ENCODE measurements at places on chromosomes 2 and 18.

- no peak for DNase-seq
These were observed 1.4 kb downstream of the LAMA1 start for GRCh38 chr18:7116001-7116730.

GRCh38 chr2:17543131-17543660 is 2.7 kb downstream of the VSNL1 start:
- no peak for DNase-seq

- DNase-seq = no peak
These were observed 38.7 kb downstream of the ATP9B start for GRCh38 chr18:79107886-79108285.

- DNase-seq = no peak
These were observed 2059.4 kb upstream of the CELF4 start for GRCh38 chr18:39624961-39625360.

GRCh38 chr2:200363279-200363678 is 56.8 kb downstream of the SPATS2L start:
- no peak for DNase-seq

- DNase-seq = no peak
These were observed 416.6 kb downstream of the TMX3 start for GRCh38 chr18:68298330-68298729.

DNA sequence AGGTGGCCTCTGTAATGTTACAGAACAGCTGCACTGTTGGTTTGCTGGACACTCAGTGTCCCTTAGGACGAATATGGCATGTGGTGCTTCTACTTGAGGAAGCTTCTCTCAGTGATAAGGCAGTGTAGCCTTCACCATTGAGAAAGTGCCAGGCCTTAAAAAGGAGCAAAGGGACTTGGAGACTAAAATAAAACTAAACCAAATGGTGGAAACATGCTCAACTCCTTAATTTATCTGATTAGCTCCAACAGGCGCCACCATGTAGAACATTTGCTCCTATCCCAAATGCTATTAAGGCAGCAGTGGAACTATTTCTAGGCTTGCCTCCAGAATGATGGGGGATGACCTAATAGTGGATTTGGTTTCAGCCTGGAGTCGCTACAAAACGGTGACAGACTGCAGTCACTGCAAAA is 77.5 kb upstream of the MYL1 start:
- DNase-seq = no peak

- no peak for DNase-seq
These were observed 1.5 kb upstream of the ZNF397 start for GRCh38 chr18:35239314-35239713.

DNA sequence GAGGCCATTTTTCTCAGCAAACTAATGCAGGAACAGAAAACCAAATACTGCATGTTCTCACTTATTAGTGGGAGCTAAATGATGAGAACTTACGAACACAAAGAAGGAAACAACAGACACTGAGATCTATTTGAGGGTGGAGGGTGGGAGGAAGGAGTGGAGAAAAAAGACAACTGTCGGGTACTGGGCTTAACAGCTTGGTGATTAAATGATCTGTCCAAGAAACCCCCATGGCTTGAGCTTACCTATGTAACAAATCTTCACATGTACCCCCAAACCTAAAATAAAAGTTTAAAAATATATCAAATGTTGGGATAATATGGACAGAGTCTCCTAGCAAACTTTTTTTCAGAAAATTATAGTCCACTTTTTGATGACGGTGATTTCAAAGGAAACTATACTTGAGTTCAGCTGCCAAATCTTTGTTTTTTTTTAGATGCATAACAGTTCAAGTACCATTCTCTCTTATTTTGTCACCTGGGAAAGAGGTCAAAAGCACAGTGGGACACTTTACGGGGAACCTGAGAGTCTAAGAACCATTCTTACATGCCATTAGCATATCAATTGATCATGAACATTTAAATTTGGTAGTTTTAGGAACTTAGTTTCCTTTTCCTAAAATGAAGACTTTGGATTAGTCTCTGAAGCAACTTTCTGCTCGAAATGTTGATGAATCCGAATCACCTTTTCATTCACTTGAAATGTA is 835.0 kb downstream of the NRXN1 start:
- DNase-seq = no peak

- no peak for DNase-seq
These were observed 37.4 kb upstream of the C1D start for GRCh38 chr2:68100189-68100588.
